ENCODE measurements at places on chromosomes 7 and 10.

DNA sequence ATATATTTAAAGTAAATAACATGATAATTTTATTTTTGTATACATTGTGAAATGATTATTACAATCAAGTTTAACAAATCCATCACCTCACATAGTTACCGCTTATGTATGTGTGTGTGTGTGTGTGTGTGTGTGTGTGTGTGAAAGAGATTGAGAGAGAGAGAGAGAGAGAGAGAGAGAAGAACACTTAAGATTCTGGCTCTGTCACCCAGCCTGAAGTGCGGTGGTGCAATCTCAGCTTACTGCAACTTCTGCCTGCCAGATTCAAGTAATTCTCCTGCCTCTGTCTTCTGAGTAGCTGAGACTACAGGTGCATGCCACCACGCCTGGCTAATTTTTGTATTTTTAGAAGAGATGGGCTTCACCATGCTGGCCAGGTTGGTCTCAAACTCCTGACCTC lies 17.8 kb downstream of the LYZL1 start:
- H3K4me1 ChIP-seq, result no peaks in the 10 kb centered on the region
- no peaks in the 10 kb centered on the region for H3K36me3 ChIP-seq

- peaks cover 4% of the 10 kb centered on the region for H3K4me1 ChIP-seq
- H3K27me3 ChIP-seq, result no peaks in the 10 kb centered on the region
- no peak for DNase-seq
- no peaks in the 10 kb centered on the region for H3K36me3 ChIP-seq
- H3K27ac ChIP-seq, result no peak overlapping the region
- no peak overlapping the region for H3K4me3 ChIP-seq
Measured at GRCh38 chr10:98407744-98408241, 7.2 kb downstream of the PYROXD2 start.

DNA sequence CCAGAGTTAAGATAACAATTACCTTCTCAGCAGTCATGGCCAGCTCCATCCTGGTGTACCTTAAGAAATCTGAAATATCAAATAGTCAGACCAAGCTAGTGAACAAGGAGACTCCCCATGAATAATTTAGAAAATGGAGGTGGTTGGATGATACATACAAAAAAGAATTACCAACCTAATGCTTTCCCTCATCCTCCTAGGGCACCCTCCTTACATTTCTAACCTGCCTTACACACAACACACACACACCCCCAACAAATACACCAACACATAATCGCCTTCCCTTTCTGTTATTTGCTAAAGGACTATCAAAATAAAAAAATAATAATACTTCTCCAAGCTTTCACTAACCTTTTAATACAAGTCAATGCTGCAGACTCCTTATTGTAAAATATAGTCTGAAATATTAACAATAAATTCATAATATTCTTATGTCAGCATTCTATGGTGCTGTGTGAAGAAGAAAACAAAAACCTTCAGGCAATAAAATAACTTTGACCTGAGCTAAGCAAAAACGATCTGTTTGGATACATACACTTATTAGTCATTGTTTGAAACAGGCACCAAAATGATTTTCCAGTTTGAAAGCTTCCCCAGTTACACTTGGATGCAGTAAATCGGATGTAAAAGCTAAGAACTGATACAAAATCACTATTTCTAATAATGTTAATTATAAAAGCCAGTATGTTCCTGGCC lies 3.4 kb downstream of the TWIST1 start:
- peaks cover 60% of the 10 kb centered on the region for H3K27me3 ChIP-seq
- no peak overlapping the region for H3K27ac ChIP-seq
- H3K36me3 ChIP-seq, result no peaks in the 10 kb centered on the region

GRCh38 chr7:26081638-26082037 lies 70.4 kb upstream of the NFE2L3 start:
- no peak for DNase-seq
- no peaks in the 10 kb centered on the region for H3K36me3 ChIP-seq
- H3K27ac ChIP-seq, result no peak overlapping the region
- H3K4me3 ChIP-seq, result no peak overlapping the region

DNA sequence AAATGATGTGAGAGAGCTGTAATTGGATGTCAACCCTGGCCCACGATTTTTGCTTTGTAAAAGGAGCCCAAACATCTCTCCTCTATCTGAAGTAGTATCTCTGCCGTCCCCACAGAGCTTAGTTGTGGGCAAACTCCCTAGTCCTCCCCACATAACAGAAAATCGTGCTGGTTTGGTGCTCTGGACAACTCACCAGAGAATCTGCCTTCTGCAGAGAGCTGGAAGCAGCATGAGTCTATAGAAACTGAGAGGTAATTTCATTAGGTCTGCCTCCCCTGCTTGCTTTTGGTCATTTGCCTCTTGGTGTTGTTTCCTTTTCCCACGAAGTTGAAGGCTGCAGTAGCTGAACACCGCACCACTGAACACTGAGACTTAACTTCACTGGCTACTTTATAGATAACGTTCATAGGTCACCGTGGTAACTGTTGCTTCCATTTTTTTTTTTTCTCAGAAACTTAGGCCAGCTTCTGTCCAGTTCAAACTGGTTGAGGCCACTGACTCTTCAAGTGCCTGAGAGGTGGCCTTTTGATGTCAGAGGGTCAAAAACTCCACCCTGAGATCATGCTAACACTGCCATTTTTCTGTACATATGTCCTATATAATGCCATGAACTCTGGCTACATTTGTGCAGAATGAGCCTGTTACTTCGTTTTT lies 3.3 kb upstream of the CDCA7L start:
- no peak overlapping the region for H3K4me3 ChIP-seq
- H3K27ac ChIP-seq, result no peak overlapping the region
- H3K27me3 ChIP-seq, result no peaks in the 10 kb centered on the region
- peaks cover 36% of the 10 kb centered on the region for H3K4me1 ChIP-seq
- peaks cover 3% of the 10 kb centered on the region for H3K36me3 ChIP-seq

DNA sequence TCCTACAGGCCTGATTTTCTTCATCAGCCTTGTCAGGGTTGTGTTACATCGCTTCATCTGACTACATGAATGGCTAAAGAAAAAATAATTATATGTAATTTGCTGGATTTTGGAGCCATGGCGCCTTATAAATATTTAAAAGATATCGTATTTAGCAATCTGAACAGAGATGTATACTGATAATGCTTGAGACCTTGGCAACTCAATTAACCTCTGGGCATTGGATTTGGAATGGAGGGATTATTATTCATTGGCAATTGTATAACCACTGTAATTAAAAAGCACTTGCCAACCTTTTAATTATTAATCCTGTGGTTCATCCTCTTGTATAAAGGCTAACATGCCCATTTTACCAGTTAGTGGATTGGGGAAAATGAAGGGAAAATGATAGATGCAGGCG lies 745.1 kb downstream of the CNTNAP2 start:
- H3K36me3 ChIP-seq, result no peaks in the 10 kb centered on the region
- no peak for DNase-seq
- H3K4me1 ChIP-seq, result no peaks in the 10 kb centered on the region
- H3K27me3 ChIP-seq, result no peaks in the 10 kb centered on the region
- H3K4me3 ChIP-seq, result no peak overlapping the region

DNA sequence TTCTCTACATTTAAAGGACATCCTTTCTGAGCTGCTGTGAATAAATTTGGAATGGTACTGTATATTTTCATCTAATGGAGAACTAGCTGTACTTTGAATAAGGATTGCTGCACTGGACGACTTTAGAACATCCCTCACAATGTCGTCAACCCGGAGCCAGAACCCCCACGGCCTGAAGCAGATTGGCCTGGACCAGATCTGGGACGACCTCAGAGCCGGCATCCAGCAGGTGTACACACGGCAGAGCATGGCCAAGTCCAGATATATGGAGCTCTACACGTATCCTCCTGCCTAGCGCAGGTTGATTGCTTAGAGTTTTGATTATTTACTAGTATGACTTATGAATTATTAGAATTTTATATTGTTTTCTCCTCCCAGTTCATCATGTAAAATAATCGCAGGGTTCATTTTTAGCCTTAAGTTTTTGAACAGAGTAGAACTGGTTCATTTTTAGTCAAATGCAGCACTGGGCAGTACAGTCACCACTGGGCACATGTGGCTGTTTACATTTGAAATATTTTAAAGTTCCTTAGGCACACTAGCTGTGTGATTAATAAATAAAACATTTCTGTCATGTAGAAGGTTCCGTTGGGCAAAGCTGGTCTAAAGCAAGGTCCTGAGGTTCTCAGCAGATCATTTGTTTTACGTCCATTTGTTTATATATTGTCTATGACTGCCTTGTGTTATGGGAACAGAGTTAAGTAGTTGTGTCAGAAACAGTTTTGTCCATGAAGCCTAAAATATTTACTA lies 31.5 kb downstream of the CUL1 start:
- no peak overlapping the region for H3K4me3 ChIP-seq
- peaks cover 49% of the 10 kb centered on the region for H3K36me3 ChIP-seq

DNA sequence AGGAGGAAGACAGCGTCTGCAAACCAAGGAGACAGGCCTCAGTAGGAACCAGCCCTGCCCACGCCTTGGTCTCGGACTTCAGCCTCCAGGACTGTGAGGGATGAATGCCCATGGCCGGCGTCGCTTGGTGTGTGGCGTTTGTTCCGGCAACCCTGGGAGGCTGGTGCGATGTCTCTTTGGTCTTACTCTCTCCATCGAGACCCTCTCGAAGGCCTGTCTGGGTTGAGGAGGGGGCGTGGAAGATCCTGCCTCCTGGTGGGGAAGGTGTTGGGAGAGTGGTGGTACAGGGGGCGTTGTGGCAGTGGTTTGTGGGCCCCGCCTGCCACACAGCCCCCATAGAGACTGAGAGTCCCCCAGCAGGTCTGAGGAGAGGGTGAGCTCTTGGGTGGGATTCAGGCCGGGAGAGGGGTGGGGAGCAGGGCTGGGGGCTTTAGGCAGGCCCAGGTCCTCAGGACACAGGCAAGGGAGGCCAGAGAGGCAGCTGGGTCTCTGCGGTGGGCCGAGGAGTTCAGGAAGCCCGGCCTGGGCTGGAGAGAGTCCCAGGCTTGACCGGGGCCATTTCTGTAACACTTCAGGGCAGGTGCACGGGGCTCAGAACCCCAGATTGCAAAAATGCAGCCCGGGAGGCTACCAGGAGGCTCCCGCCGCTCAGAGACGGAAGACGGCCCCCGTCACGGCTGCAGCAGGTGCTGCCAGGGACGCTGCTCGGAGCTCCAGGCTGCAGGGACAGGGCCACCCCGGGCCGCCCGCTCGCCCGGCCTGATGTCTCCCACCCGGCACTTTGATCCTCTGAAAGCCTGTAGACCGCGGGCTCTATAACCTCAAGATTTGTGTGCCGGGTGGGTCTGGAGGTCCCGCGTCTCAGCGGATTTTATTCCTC lies 33.8 kb upstream of the PSMG3 start:
- H3K27me3 ChIP-seq, result peaks cover 11% of the 10 kb centered on the region
- no peak overlapping the region for H3K4me3 ChIP-seq
- no peaks in the 10 kb centered on the region for H3K4me1 ChIP-seq
- DNase-seq, result no peak

- H3K27ac ChIP-seq, result no peak overlapping the region
- H3K4me1 ChIP-seq, result no peaks in the 10 kb centered on the region
- no peak for DNase-seq
- no peak overlapping the region for H3K4me3 ChIP-seq
- no peaks in the 10 kb centered on the region for H3K27me3 ChIP-seq
Measured at GRCh38 chr7:83925860-83926259, 268.7 kb downstream of the SEMA3A start.

DNA sequence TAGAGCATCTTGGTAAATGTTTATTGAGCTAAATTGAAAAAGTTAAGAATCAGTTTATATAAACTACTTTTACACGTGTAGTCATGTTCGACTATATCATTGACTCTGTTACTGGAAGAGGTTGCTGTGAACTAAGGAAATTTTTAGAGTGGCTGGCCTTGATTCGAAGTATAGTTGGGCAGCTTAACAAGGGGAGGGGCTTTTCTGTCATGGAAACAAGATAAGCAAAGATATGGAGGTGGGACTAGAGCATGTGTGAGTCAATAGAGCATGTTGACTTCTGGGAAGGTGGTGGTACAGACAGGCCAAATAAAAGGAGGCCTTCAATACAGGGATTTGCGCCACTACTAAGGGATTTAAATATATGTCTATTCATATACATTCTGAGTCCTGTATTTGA lies 7.6 kb downstream of the ATP5F1C start:
- H3K27ac ChIP-seq, result no peak overlapping the region
- no peaks in the 10 kb centered on the region for H3K27me3 ChIP-seq
- peaks cover 69% of the 10 kb centered on the region for H3K36me3 ChIP-seq
- no peak overlapping the region for H3K4me3 ChIP-seq
- H3K4me1 ChIP-seq, result peaks cover 39% of the 10 kb centered on the region

GRCh38 chr7:127780489-127780888 lies 128.5 kb downstream of the SND1 start:
- H3K36me3 ChIP-seq, result peaks cover 6% of the 10 kb centered on the region
- no peak overlapping the region for H3K27ac ChIP-seq
- H3K27me3 ChIP-seq, result no peaks in the 10 kb centered on the region
- DNase-seq, result no peak
- peaks cover 25% of the 10 kb centered on the region for H3K4me1 ChIP-seq

- peaks cover 14% of the 10 kb centered on the region for H3K27me3 ChIP-seq
- no peak overlapping the region for H3K27ac ChIP-seq
- DNase-seq, result no peak
- no peak overlapping the region for H3K4me3 ChIP-seq
- no peaks in the 10 kb centered on the region for H3K4me1 ChIP-seq
- no peaks in the 10 kb centered on the region for H3K36me3 ChIP-seq
Measured at GRCh38 chr10:89565180-89565579, 29.8 kb upstream of the SLC16A12 start.

DNA sequence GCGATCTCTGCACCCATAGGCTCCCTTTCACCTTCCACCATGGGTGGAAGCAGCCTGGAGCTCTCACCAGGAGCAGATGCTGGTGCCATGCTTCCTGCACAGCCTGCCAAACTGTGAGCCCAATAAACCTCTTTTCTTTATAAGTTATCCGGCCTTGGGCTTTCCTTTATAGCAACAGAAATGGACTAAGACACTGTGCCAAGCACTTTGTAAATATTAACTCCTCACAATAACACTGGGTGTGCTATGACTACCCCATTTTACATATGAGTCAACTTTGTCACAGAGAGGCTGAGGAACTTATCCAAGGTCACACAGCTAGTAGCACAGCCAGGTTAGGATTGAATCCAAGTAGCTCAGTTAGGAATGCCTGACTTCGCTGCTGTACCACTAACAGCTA lies 79.7 kb upstream of the KCNMA1 start:
- peaks cover 19% of the 10 kb centered on the region for H3K27me3 ChIP-seq
- H3K4me1 ChIP-seq, result peaks cover 2% of the 10 kb centered on the region
- no peak overlapping the region for H3K4me3 ChIP-seq
- no peaks in the 10 kb centered on the region for H3K36me3 ChIP-seq
- DNase-seq, result no peak

DNA sequence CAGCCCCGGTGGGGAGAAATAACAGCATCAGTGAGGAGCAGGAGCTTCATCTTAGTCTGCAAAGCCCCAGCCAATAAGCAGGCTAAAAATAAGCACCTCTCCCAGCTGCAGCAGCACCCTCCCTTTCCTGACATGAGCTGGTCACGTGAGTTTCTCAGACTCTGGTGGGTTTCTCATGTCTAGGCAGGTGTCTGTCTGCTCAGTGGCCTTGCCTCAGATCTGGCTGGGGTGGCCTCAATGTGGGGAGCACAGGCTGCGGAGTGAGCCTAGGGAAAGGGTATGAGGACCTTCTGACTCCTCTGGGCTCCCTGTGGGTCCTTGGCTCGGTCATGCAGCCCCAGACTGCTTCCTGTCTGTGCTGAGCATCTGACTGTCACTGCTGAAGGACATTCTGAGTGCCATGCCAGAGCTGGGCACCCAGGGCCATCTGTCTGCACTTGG lies 81.6 kb upstream of the LRRC4 start:
- peaks cover 77% of the 10 kb centered on the region for H3K4me1 ChIP-seq
- no peak for DNase-seq
- no peaks in the 10 kb centered on the region for H3K27me3 ChIP-seq
- no peaks in the 10 kb centered on the region for H3K36me3 ChIP-seq

- no peaks in the 10 kb centered on the region for H3K27me3 ChIP-seq
- H3K36me3 ChIP-seq, result no peaks in the 10 kb centered on the region
- H3K4me3 ChIP-seq, result no peak overlapping the region
- no peak for DNase-seq
- no peak overlapping the region for H3K27ac ChIP-seq
Measured at GRCh38 chr10:92714152-92714845, 24.5 kb downstream of the HHEX start.

Data from activated B cell treated with CpG ODN at 0.5 μM for 24 hours (primary cell).